ENCODE measurements at places on chromosomes 5 and 9.

- no peak overlapping the region for H3K4me3 ChIP-seq
- H3K27me3 ChIP-seq = no peaks in the 10 kb centered on the region
- no peak for DNase-seq
- no peaks in the 10 kb centered on the region for H3K36me3 ChIP-seq
- H3K27ac ChIP-seq = no peak overlapping the region
These were observed 128.5 kb downstream of the CHSY3 start for GRCh38 chr5:130032807-130033206.

- DNase-seq = no peak
- no peaks in the 10 kb centered on the region for H3K27me3 ChIP-seq
These were observed 70.8 kb downstream of the NXNL2 start for GRCh38 chr9:88605512-88606362.

GRCh38 chr9:19174127-19174912, 47.0 kb upstream of the PLIN2 start:
- peak; percentile 40 for DNase-seq
- H3K27me3 ChIP-seq = peaks cover 3% of the 10 kb centered on the region
- H3K36me3 ChIP-seq = no peaks in the 10 kb centered on the region
- H3K4me3 ChIP-seq = no peak overlapping the region
- no peak overlapping the region for H3K27ac ChIP-seq
- peaks cover 6% of the 10 kb centered on the region for H3K4me1 ChIP-seq

DNA sequence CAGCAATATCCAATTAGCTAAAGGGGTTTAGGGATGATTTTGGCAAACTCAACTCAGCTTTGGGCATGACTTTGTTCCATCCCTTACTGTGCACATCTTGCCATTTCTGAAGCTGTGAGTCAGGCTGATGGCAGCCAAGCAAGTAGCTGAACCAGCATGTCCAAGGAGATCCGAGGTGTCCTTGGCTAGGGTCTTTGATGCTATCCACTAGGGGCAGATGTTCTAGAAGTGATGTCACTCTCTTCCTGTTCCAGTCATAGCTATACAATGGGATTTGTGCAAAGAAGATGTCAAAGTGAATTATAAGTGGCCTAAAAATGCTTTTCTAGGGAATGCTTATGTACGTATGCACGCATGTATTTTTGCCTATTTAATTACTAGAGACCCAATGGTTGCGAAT, 160.8 kb upstream of the PAPPA start:
- H3K27me3 ChIP-seq = no peaks in the 10 kb centered on the region

GRCh38 chr5:119919279-119919678, 289.9 kb downstream of the FAM170A start:
- H3K4me3 ChIP-seq = no peak overlapping the region
- no peaks in the 10 kb centered on the region for H3K4me1 ChIP-seq
- H3K36me3 ChIP-seq = no peaks in the 10 kb centered on the region
- DNase-seq = no peak
- H3K27me3 ChIP-seq = peaks cover 3% of the 10 kb centered on the region
- no peak overlapping the region for H3K27ac ChIP-seq

DNA sequence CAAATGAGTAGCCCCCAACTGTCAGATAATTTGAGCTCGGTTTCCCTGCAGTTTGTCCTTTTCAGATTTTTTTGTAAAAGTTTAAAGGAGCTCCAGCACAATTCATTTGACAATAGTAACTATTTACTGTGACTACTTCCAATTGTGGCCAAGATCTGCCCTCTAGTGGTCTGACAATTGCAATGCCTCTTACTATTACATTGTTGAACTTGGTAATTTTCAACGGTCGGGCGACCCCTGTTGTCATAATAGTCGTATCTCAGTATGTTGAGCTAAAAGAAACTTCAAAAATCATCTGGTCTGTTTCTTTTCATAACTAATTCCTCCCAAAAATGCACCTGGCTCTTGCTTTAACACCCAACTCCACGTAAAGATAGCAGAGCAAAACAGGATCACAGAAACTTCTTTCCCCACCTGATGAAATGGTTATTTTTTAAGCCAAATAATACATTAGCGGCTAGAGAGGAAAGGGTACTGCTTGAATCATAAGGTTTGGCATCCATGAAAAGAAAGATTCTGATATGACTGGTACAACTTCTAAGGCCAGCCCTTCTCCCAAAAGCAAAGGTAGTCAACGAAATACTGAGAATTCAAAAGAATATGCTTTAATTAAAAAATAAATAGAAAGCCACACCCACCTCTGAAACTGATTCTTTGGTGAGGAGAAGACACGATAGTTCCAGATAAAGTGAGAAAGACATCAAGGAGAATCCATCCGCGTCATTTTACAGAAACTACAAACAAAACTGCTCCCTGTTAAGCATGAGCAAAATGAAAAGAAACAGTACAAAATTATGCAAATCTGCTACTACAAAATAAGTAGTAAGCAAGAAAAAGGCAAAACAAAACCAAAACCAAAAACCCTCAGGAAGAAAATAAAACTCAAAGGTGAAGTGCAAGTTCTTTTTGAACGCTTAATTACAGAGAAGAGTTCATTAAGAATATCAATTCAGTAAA, 76.9 kb upstream of the HTR4 start:
- peak overlapping the region; percentile 59 for H3K27ac ChIP-seq
- no peaks in the 10 kb centered on the region for H3K36me3 ChIP-seq
- peaks cover 8% of the 10 kb centered on the region for H3K4me1 ChIP-seq
- H3K27me3 ChIP-seq = peaks cover 5% of the 10 kb centered on the region

DNA sequence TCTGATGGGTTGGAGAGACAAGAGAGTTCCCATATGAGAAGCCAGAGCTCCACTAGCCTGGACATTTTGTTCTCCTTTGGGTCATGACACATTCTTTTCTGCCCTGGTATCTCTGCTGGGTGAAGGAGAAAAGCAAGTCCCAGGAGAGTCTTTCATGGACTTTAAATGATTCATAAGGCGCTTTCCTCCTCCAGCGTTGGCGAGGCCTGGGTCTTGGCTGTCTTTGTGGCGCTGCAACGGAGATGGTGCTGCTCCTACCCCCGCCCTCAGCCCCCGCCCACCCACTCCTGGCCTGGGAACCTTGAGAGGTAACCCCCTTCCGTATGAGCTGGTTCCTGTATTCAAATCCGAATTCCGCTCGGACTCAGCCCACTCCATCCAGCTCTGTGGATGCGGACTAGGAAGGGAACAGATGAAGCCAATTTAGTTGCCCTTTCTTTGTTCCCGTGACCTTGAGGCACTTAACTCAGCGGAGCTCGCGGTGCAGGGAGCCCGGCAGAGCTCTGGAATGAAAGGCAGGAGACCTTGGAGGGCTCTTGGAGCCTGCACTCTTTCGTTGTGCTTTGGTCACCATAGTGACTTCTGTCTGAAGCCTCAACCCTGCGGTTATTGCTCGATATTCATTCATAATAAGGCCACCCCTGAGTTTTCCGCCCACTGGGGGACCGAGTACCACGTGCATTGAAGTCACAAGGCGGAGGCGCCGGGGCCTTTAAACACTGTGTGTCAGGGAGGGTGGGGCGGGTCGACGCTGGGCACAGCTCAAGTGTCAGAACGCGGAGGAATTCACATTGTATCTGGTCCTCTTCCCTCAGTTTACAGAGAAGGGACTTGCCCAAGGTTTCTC, 14.0 kb upstream of the PWWP2A start:
- no peak overlapping the region for H3K4me3 ChIP-seq
- H3K36me3 ChIP-seq = no peaks in the 10 kb centered on the region
- H3K27ac ChIP-seq = no peak overlapping the region
- DNase-seq = no peak
- no peaks in the 10 kb centered on the region for H3K27me3 ChIP-seq

DNA sequence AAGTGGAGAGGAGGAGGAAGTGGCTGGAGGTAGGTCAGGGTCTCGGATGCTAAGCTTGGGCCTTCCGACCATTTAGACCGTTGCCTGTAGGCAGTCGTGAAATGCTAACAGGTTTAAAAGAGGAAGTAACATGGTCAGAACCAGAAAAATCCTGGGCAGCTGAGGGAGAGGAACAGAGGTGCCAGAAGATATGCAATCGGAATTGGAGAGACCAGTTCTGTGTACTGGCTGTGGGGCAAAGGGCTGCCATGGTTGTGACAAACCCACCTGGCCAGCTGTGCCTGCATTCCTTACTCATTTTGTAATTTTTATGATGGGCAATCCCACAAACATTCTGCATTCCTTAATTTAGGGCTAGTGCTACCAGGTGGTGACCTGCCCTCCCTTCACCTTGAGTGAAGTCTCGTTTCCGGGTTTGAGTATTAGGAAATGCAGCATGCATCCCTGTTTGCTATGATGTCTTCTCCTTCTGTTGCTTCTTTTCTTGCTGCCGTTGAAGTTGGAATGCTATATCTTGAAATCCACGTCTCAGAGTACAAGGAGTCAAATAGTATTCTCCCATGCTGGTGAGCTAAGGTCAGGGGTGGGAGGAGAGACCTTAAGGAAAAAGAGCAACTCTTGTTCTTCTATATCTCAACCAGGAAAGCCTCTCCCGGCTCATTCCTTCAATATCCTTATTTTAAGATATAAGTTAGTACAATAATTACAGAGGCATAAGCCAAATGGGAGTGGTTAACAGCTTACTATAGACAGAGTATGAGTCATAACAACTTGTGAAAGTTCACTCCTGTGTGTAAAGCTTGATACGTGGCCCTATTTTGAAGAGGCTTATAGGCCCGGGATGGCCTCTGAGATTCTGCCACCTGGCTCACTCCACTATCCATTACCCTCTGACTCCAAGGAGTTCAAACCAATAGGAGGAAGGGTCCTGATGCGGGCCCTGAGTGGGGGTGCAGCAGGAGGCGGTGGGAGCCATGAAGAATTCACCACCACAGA, 37.0 kb downstream of the B4GALT1 start:
- H3K4me1 ChIP-seq = peaks cover 95% of the 10 kb centered on the region
- H3K36me3 ChIP-seq = peaks cover 90% of the 10 kb centered on the region
- H3K27ac ChIP-seq = peak overlapping the region; percentile 96
- no peaks in the 10 kb centered on the region for H3K27me3 ChIP-seq
- H3K4me3 ChIP-seq = peak overlapping the region; percentile 70

GRCh38 chr5:153797484-153797883, 241.2 kb downstream of the FAM114A2 start:
- no peak overlapping the region for H3K27ac ChIP-seq
- H3K4me1 ChIP-seq = no peaks in the 10 kb centered on the region
- DNase-seq = no peak

DNA sequence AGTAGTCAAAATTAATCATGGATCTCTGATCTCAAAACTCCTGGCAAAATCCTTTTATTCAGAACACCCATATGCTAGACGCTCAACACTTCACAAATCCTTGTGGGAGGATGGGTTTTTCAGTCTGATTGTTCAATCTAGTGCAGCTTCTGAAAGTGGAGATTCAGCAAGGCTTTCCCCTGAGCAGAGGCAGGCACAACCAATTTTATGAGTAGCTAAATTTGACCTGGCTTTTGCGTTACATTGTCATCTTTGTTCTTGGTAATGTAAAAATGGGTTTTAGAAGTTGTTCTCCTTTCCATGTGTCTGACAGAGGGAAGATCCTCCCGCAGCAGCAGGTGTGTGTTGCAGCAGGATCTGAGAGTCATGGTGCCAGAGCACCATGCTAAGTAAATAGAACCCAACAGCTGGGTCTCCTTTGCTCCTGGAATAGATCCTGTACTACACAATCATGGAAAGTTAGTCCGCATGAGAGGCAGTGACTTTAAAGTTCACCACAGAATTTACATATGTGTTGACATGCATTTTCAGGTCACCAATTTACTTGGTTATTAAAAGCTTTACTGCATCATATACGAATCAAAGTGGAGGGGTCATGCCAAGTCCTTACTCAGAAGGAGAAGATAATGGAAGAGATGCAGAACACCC, 70.1 kb upstream of the MEF2C start:
- no peaks in the 10 kb centered on the region for H3K27me3 ChIP-seq
- no peak for DNase-seq
- no peak overlapping the region for H3K4me3 ChIP-seq

DNA sequence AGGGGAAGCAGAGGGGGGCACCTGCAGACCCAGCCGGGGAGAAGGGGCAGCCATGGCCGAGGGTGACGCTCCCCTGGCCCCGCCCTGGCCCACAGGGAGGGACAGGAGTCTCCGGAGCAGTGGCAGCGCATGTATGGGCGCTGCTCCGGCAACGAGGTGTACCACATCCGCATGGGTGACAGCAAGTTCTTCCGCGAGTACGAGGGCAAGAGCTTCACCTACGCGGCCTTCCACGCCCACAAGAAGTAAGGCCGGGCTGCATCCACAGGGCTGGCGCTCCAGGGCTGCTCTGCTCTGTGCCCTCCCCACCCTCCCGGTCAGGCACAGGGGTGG, 68.2 kb downstream of the KCNT1 start:
- H3K27ac ChIP-seq = no peak overlapping the region
- H3K36me3 ChIP-seq = no peaks in the 10 kb centered on the region
- no peaks in the 10 kb centered on the region for H3K27me3 ChIP-seq
- H3K4me3 ChIP-seq = no peak overlapping the region
- DNase-seq = no peak

GRCh38 chr5:1167728-1168709, 33.4 kb upstream of the SLC6A19 start:
- peaks cover 12% of the 10 kb centered on the region for H3K4me1 ChIP-seq
- H3K27ac ChIP-seq = no peak overlapping the region
- DNase-seq = peak; percentile 44
- H3K36me3 ChIP-seq = no peaks in the 10 kb centered on the region
- H3K27me3 ChIP-seq = peaks cover 10% of the 10 kb centered on the region

- peaks cover 7% of the 10 kb centered on the region for H3K27me3 ChIP-seq
- no peaks in the 10 kb centered on the region for H3K36me3 ChIP-seq
- H3K27ac ChIP-seq = no peak overlapping the region
- H3K4me3 ChIP-seq = peak overlapping the region; percentile 48
- peaks cover 7% of the 10 kb centered on the region for H3K4me1 ChIP-seq
These were observed 9.5 kb upstream of the GLDC start for GRCh38 chr9:6655036-6655435.
